Stimulated activated CD4-positive, alpha-beta T cell treated with anti-CD3 and anti-CD28 coated beads, Interleukin-1b, Interleukin-23, amount 100 ng/mL, for 48 hours (primary cell): ENCODE measurements at places on chromosomes 1 and 21.
A peak's percentile ranks its signal among the peaks of the same experiment; 100 is the strongest.

GRCh38 chr21:26225046-26225445, 54.5 kb upstream of the APP start:
- no peak for DNase-seq

GRCh38 chr1:145906954-145907753, 2.7 kb downstream of the ITGA10 start:
- no peak for DNase-seq

GRCh38 chr1:202639500-202639899, 70.8 kb downstream of the SYT2 start:
- no peak for DNase-seq

DNA sequence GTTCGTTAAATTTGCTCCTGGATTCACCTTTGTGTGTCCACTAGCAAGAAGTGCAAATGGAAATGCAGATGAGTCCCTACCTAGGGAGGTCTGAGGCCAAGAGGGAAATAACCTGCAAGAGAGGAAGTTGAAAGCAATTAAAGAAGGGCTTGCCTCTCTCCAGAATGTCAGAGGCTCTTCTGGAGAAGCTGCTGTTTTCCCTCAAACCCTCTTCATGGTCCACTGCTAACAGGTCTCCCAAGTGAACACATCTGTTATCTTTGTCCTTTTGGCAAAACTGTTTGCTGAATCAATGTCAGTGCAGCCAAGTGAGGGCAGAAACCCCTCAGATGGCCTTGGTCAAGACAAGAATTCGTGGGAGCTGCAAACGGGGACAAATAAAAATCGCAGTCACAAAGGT, 177.3 kb upstream of the PLXNA2 start:
- no peak for DNase-seq

DNA sequence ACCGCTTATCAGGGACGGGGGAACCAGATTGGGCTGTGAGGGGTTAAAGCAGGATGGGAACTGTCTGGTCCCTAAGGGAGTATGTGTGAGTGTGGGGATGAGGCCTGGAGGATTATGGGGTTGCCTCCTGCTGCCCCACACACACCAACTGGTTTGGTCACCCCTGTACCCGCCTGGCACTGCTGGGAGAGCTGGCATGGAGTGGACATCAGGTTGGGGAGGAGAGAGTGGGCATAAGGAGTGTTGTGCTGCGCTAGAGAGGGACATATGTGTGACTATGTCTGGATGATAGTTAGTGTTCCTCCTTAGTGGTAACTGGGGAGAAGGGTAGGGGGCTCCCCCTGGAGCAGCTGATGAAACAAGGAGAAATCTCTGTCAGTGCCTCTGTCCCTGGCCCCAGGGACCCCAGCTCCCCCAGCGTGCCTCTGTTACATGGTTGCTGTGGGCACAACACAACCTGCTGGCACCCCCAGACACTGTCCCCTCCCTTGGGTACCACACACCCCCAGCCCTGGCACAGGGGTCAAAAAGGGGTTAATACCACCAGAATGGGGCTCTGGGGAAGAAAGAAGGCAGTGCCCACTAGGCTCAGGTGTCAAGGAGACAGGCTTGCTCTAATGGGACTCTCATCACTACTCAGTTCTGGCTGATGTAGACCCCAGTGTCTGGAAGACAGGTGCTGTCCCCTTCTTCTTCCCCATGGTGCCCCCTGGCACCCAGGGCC, 1.9 kb downstream of the ZBTB7B start:
- no peak for DNase-seq

GRCh38 chr1:179141592-179142251, 59.9 kb downstream of the TOR3A start:
- DNase-seq, result peak; percentile 38

- no peak for DNase-seq
These were observed 119.8 kb downstream of the PLPPR5 start for GRCh38 chr1:98884864-98885263.

GRCh38 chr1:76668046-76668445, 199.2 kb upstream of the ST6GALNAC5 start:
- DNase-seq, result no peak

GRCh38 chr1:2135441-2135841, 59.1 kb downstream of the FAAP20 start:
- DNase-seq, result no peak

GRCh38 chr1:94240822-94241221, 3.4 kb upstream of the ARHGAP29 start:
- no peak for DNase-seq

DNA sequence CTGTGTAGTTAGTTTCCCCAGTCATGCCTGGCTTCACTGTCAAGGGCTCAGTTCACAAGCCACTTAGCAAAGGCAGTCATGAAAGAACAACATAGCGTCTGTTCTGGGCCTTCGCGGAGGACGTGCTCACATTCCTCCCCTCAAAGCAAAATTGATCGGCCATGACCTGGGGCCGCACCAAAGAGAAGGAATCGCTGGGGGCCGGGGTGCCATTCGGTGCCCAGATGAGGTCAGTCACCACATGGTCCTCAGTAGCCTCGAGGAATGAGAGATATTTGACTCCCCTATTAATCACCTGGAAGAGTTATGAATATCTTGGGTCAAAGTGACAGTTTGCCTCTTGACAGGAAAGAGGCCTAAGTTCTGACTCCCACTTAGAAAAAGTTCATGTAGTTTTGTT, 251.1 kb upstream of the JUN start:
- no peak for DNase-seq

DNA sequence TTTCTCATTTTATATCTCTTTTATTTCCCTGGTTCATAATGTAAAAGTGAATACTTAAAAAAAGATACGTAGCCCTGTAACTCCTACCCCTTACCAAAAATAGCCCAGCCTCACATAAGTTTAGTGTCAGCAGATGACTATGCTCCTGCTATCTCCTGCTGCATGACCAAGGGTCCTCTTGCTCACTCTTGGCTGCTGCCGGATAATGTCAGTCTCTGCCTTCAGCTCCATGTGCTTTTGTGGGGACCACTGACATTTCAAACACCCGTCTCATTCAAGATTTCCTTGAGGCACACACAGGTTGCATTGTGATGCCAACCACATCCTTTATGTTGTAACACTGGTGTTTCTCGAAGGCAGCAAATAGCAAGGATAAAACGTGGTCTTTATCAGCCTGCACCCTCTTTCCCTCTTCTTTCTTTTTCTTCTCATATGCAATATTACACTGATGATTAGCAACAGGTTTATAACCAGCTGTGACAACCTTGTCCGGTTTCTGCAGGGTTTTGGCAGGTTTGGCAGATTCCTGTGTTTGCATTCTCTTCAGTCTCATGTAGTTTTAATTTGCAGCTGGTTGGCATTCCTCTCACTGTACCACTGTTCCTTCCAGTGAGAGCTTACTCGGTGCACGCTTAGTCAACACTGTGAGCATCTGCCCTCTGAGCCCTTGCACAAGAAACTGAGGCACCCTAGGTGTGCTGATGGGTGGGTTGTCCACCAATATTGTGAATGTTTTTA, 62.2 kb downstream of the ZNF684 start:
- DNase-seq, result no peak

DNA sequence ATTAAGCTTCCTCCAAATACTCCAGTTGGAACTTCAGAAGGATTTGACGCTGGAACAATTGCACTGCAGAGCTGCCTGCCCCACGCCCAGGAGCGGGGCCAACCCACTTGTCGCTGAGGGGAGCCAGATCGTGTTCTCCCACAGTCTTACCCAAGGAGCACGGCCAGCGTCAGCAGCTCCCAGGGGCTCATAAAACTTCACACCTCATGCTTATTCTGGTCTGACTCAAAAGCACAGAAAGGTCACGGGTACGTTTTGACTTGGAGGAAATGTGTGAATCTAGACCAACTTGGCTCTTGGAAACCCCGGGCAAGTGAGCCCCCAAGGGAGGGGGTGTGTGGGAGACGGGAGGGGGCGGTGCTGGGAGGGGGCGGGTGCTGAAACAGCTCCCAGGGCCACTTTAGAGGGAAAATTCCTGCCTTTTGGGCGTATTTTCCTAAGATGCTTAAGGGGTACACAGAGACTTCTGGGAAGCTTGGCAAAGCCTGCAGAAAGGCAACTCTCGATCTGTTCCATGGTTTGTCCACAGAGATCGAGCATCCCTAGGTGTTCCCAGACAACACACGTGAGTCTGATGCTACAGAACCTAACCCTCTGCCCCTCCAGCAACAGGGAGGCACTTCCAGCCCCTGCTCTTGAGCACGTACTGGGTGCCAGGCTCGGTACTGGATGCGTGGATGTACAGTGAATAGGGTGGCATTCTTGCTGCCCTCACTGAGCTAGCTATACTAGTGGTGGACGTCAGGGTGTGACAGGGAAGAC, 98.9 kb downstream of the DHRS3 start:
- peak; percentile 75 for DNase-seq

DNA sequence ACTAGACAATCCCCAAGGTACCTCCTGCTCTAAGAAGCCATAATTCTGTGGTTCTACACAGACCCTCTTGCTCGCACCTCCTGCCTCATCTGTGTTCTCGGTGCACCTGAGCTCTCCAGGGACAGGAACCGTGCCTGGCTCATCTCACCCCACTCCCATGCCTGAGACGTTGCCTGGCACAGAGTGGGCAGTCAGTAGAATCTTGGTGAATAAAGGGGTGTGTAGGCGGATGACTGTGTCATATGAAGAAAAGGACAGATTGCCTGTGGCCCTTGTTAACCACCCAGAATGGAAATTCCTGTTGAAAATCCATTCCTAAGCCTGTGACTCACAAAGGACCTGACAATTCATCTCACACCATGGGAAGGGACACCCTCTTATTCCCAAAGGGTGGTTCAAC, 92.9 kb downstream of the KCNN3 start:
- DNase-seq, result no peak

DNA sequence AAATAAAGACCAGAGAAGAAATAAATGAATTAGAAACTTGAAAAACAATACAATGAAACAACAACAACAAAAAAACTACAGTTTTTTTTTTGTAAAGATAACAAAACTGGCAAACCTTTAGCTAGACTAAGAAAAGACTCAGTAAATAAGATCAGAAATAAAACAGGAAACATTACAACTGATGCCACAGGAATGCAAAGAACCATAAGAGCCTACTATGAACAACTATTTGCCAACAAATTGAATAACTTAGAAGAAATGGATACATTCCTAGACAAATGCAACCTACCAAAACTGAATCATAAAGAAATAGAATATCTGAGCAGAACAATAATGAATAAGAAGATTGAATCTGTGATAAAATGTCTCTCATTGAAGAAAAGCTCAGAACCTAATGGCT, 742.0 kb downstream of the ADGRL2 start:
- DNase-seq, result no peak

- peak; percentile 77 for DNase-seq
These were observed 37.6 kb downstream of the PIK3CD start for GRCh38 chr1:9689011-9689706.

GRCh38 chr1:19390901-19391595, 78.9 kb downstream of the SLC66A1 start:
- DNase-seq, result peak; percentile 54

DNA sequence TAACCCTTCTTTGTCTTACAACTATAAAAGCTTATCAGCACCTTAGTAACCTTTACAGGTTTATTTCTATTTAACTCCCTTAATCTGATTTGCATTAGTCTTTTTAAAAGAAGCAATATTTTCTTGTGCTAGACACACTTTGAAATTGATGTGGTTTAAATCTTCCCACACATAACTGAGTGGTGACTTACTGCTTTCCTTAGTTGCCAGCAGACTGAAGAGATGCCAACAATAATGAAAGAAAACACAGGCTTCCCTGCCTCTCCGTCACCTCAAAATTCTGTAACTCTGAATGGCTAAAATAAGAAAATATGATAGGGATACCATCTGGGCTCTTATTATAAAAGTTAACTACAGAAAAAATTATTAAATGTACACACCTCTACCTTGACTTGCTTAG, 196.8 kb downstream of the PTBP2 start:
- DNase-seq, result no peak

DNA sequence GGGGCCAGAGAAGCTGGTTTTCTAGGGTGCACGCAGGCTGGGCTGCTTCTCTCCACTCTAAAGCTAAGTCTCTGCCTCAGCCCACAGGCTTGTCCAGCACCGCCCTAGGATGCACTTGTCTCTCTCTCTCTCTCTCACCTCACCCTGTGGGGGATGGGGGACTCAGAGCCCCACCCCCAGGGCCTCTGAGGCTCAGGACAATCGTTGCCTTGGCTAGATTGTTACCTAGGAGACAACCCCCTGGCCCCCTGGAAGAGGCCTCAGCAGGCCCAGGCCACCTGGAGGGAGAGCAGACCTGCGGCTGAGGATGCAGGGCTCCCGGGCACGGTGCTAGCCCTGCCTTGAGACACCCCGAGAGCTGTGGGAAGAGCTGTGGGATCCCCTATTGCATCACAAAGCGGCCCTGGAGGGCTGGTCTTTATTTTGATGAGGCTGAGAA, at the start of gene ACTRT2:
TSS of gene ACTRT2 (plus strand) at position 235 of the 439 bp plus-strand sequence. CDS start 220 bp downstream, outside the sequence.
- DNase-seq, result no peak

GRCh38 chr1:27004471-27005165, 8.0 kb downstream of the TENT5B start:
- DNase-seq, result no peak

GRCh38 chr1:82090104-82090503, 289.4 kb downstream of the ADGRL2 start:
- no peak for DNase-seq

GRCh38 chr1:154749078-154749760, 120.9 kb downstream of the KCNN3 start:
- peak; percentile 64 for DNase-seq

DNA sequence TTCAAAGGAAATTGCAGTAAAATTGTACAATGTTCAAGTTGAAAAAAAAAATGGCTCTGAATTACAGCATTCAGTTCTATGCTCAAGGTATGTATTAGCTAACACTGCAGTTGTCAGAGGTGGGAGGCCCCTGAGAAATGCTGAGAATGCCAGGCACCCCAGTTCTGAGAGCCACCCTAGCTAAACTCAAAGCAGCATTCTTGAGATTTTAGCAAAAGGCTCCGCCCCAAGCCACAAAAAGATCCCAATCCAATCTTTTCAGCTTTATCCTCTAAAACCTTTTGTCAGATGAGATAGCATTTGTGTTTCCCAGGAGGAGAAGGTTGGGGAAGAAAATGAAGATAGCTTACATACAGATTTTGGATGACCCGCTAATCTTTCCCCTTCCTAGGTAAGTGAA, 68.8 kb downstream of the SMYD2 start:
- DNase-seq, result no peak

- DNase-seq, result no peak
These were observed 21.5 kb downstream of the PRKACB start for GRCh38 chr1:84165601-84166000.

- DNase-seq, result no peak
These were observed 644.1 kb downstream of the LMO4 start for GRCh38 chr1:87972811-87973210.

DNA sequence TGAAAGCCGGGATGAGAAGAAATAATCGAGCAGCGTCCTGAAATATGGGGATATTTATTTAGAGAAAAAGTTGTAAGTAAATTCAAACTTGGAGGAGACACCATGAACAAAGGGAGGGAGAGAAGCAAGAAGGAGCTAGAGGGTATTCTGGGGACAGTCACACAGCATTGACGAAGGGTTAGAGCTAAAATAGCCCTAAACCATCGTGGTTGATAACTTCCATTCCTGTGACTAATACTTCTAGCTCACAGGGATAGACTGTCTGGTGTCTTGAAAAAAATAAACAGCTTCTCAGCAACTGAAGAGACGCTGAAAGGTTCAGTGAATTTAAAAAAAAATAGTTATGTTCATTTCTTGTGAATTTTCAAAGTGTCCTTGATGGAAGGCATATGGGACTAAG, 86.7 kb downstream of the LRRC53 start:
- DNase-seq, result no peak

- no peak for DNase-seq
These were observed 534.5 kb downstream of the OMA1 start for GRCh38 chr1:58011978-58012377.
